ENCODE measurements at places on chromosomes 4 and X.

DNA sequence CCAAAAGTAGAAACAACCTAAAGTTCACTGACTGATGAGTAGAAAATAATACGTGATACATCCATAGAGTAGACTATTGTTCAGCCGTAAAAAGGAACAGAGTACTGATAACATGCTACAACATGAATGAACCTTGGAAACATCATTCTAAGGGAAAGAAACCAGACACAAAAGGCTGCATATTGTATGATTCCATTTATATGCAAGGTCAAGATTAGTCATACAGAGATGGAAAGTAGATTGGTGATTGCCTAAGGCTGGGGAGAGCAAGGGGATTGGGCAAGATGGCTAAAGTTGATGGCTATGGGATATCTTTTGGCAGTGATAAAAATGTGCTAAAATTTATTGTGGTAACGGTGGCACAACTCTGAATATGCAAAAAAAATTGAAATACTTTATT is 209.1 kb downstream of the RELL1 start:
- no peak for DNase-seq

GRCh38 chr4:95124906-95125504 is 367.2 kb downstream of the BMPR1B start:
- DNase-seq = no peak

DNA sequence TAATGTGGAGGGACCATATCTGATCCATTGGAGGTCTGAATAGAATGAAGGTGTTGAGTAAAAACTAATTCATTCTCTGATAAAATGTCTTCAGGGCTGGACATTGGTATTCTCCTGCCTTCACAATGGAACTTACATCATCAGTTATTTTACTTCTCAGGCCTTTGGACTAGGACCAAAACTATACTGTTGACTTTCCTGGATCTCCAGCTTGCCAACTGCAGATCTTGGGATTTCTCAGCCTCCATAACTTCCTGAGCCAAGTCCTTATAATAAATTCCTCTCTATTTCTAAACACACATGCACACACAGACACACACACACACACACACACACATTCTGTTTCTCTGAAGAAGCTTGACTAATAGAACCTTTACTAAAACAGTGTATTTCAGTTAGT is 1858.6 kb upstream of the ADGRL3 start:
- no peak for DNase-seq

GRCh38 chr4:108851366-108851765 is 88.5 kb upstream of the ETNPPL start:
- no peak for DNase-seq

DNA sequence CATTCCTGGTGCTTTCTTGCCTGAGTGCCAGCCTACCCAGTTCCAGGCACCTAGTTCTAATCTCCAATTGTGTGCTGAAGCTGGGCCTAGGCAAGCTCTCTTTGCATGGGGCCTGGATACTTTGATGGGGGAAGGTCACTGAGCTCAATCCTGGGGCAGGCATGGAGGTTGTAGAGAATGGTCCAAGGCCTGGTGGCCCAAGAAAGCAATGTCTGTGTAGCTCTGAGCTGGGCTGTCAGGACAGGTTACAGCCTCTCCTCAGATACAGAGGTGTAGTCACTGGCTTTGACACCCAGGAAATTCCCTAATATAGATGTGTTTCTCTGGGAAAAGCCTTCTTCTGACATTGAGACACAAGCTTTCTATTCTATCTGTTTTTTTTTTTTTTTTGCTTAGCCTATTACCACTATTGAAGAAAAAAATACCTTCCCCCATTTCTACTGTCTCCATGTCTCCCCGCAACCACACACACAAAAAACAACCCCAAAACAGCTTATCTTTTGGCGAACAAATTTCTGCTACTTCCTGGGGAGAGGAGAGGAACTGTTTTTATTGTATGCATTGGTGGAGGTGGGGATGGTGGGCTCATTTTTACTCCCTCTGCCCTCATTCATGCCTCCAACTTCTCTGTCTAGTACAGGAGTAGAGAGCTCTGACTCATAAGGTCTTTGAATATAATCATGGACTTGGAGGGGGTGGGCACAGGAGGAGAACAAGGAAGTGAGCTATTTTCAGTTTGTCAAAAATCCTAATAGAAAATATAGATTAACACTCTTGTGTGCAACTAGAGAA is 66.7 kb upstream of the DHX15 start:
- DNase-seq = no peak

GRCh38 chr4:184755278-184755677 is 21.4 kb upstream of the CENPU start:
- no peak for DNase-seq

- no peak for DNase-seq
Observed at GRCh38 chrX:41389311-41389888, 55.4 kb downstream of the DDX3X start.

- no peak for DNase-seq
Observed at GRCh38 chrX:124540474-124540873, 194.1 kb downstream of the SH2D1A start.

- no peak for DNase-seq
Observed at GRCh38 chrX:40098264-40099054, 701 bp upstream of the BCOR start.

DNA sequence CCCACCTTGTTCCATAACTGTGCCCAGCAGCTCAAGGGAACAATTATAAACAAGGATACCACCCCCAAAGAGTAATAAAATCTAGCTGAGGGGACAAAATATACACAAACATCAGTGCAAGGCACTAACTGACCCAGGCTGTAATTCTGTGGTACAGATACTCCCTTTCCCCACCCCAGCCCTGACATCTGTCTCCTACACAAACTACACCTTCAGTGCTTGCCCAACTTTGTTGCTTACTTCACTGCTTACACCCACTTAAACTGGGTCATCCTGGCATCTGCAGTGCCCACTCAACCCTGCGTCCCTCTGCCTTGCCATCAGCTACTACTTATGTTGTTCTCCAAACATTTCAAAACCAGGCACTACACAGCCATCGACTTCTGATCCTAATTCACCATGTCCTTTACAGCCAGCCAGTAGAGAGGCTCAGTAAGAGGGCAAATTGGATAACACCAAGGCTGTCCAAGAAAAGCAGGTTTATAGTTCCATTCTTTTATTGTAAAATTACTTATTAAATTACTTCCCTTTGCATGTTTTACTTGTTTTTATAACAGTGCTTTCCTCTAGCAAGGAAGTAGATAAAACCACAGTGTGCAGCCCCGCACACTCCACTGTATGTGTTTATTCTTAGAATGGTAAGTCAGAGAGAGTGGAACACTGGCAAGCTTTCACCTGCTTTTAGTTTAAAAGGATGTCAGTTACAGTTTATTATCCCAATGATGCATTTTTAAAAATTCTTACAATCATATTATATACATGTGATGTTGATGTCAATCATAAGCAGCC is 149.6 kb downstream of the INPP4B start:
- DNase-seq = no peak

DNA sequence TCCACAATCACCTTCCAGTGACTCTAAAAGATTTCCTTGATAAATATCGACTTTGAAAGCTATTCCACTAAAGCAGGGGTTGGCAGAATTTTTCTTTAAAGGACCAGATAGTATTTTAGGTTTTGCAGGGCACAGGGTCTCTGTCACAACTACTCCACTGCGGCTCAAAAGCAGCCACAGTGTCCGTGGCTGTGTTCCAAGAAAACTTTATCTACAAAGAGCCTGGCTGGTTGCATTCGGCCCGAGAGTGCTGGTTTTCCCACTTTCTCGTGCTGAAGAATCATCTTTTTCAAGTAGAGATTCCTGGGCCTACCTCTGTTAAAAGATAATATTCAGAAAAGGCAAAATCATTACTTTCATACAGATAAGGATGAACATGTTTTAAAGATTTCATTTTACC is 55.6 kb downstream of the TSPAN7 start:
- DNase-seq = no peak

- DNase-seq = no peak
Observed at GRCh38 chrX:12811658-12812057, 20.4 kb downstream of the PRPS2 start.

DNA sequence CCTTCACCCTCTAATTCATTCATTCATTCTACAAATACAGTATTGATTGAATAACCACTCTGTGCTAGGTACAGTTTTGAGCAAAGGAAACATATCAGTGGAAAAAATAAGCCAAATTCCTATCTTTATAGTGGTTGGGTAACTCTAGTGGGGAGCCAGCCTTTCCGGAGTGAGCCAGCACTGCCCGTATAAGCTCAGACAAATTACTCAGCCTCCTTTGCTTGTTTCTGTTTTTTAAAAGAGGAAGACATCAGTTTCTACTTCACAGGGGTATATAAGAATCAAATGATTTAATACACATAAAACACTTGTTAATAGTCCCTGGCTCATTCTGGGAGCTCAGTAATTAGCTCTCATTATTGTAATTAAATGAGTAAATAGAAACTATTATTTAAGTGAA is 238.2 kb upstream of the MAD2L1 start:
- no peak for DNase-seq

DNA sequence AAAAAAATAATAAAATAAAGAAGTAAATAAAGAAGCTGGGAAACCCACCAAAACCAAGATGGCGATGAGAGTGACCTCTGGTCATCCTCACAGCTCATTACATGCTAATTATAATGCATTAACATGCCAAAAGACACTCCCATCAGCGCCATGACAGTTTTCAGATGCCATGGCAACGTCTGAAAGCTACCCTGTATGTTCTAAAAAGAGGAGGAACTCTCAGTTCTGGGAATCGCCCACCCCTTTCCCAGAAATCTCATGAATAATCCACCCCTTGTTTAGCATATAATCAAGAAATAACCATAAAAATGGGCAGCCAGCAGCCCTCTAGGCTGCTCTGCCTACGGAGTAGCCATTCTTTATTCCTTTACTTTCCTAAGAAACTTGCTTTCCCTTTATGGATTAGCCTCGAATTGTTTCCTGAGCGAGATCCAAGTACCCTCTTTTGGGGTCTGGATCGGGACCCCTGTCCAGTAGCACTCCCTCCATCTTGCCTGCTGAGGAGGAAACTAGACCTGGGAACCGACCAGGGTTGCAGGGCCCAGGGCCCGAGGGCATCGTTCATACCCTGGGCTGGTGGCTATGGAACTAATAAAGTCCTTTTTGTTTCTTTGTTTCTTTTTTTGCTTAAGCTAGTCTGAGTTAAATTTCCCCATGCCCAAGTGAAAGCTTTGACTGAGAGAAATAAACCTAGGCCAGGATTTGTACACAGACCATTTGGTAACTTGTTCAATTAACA is 30.9 kb downstream of the HTT-AS start:
- DNase-seq = no peak

- no peak for DNase-seq
Observed at GRCh38 chrX:150762258-150763165, 69.3 kb downstream of the MTMR1 start.

DNA sequence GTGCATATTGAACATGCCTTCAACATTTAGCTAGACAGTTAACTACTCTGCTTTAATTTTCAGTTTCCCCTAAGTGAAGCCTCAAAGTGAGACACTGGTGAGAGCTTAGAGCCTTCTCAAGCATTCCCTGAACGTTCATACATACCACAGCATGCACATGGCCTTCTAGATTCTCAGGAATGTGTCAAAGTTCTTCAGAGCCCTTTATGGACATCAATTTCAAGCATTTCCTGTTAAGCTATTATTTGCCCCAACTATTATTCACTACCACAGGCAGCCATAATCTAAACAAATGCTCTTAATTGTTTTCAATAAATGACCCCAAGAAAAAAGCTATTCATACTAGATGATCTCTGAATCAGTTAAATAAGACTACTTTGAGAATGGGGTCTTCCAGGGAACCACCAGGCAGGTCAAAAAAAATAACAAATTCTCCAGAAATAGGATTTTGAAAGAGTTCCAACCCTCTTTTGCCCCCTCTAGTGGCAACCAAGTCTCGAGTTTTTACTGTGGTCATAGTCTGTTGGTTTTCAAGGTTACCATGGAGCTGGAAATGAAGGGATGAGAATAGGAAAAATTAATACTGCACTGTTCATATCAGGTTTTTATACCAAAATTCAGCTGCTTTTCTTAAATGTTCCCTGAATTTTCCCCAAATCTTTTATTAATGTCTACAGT is 235.4 kb downstream of the RAB28 start:
- no peak for DNase-seq

DNA sequence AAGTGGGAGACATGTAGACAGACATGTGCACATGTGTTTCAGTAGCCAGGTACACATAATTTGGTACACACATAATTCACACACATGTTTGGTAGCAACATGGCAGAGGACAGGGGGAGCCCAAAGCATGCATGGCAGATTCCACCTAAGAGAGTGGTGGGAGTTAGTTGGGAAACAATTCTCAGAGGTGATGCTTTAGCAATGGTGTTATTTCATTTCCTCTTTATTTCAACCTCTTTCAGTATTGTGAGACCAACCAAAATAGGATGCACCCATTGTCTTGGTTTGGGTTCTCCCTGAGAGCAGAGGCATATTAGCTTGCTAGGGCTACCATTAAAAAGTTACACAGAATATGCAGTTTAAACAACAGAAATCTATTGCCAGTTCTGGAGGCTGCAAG is 92.2 kb upstream of the ANXA3 start:
- DNase-seq = no peak

- DNase-seq = no peak
Observed at GRCh38 chr4:151908734-151909497, 148.1 kb upstream of the GATB start.

DNA sequence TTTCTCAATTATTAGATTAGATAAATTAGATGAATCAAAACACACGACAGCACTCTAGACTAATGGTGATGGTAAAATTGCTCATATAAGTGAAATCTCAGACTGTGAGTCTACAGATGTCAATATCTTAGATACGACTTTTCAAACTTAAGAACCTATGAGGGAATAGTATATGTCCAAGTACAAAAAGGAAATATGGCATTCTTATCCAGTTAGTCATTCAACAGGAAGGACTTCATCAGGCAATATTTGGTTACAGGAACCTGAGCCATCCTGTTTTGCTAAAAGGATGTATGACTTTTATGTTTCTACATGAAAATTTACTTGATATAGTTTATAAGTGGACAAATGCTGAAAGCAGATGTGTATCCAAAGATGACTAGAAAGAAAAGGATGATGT is 107.0 kb downstream of the CT47B1 start:
- no peak for DNase-seq

DNA sequence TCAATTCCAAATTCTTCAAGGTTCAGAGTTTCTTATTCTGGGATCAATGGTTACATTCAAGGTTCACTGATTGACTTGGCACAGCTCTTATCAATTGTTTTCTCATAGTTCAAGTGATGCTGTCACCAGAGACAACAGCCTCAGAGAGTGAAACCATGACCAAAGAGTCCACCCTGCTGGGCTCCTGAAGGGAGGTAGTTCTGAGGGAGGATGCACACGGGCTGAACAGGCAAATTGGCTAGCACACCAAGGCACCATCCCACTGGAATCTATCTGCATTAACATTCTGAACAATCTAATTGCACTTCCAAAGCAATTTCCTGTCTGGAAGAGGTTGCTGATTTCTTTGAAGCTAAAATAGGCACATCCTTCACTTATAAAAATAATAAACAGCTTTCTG is 16.6 kb upstream of the GAB1 start:
- no peak for DNase-seq

- DNase-seq = no peak
Observed at GRCh38 chr4:85734424-85734831, 259.5 kb downstream of the ARHGAP24 start.

DNA sequence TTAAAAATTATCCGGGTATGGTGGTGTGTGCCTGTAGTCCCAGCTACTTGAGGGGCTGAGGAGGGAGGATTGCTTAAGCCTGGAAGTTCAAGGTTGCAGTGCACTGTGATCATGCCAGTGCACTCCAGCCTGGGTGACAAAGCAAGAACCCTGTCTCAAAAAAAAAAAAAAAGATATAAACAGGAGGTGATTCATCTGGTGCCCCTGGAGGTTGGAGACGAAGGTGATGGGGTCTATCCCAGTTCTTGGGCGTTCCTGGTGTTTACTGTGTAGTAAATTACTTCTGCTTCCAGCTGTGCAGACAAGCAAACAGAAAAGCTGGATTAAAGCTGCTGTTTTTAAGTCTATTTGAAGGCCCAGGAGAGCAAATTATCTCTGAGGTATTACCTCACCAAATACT is 19.9 kb downstream of the GPKOW start:
- DNase-seq = no peak

Data from ureter (tissue), 1 donor.